ENCODE measurements at places on chromosomes 16 and 17.

- DNase-seq = peak; percentile 66
These were observed 45.8 kb upstream of the ATF7IP2 start for GRCh38 chr16:10339777-10340732.

GRCh38 chr17:19573075-19573474 lies 39.4 kb downstream of the SLC47A1 start:
- peak; percentile 91 for DNase-seq

GRCh38 chr16:66629856-66630255 lies 25.4 kb downstream of the CMTM3 start:
- DNase-seq = no peak

DNA sequence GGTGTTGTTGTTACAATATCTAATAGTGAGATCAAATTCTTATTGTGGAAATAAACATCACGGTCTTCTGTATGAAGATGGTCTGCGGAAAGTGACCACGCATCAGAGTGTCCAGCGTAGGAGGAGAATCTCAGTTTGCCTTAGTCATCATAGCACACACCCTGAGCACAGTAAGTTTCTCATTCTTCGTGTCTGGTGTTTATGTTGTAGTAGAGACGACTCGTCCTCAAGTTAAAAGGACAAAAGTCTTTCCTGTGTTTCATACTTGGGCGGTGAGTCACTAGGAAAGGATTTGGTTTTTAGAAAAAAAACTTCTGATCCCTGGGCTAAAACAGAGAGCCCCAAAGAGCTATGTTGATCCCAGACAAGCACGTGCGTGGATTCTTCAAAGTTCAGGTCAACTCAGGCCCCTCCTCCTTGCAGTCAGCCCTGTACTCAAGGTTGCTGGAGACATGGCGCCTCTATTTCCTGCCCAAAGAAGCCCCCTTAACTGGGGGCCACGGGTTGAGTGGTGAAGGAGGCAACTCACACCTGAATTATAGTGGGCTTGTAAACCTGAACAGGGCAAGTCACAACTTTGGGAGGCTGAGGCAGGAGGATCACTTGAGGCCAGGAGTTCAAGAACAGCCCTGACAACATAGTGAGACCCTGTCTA lies 170.4 kb downstream of the ZFHX3 start:
- DNase-seq = peak; percentile 59

DNA sequence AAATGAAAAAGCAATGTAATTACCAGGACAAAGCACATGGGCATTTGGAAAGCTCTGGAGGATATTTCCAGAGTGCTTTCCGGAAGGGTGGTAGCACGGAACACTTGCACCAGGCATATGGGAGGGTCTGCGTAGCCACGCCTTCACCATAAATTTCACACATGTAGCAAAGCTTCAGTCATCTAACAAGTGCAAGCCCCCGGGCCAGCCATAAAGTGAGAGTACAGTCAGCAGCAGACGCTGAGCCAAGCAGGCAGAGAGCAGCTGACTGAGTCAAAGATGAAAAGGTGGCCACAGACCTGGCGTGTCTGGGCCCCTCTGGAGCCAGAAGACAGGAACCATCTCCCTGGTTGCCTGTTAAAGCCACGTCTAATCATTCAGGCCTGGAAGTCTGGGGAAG lies 130.6 kb downstream of the SEC14L1 start:
- DNase-seq = no peak

GRCh38 chr17:44187131-44187899 lies 543 bp downstream of the TMUB2 start:
- no peak for DNase-seq

DNA sequence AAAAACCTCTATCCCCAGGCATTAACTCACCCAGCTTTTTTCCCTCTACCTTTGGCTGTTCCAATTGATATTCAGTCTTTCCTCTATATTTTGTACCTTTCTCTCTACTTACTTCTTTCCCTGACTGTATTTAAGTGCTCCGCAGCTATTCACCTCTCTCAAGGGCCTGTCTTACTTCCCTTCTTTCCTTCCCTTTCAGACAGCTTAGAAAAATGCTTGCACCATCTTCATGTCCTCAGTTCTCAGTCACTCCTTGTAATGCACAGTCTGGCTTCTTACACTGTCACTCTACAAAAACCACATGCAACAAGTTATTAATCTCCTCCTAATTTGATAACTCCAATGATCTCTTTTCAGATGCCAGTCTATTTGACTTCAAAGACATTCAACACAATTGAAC lies 163.4 kb downstream of the PHKB start:
- no peak for DNase-seq

DNA sequence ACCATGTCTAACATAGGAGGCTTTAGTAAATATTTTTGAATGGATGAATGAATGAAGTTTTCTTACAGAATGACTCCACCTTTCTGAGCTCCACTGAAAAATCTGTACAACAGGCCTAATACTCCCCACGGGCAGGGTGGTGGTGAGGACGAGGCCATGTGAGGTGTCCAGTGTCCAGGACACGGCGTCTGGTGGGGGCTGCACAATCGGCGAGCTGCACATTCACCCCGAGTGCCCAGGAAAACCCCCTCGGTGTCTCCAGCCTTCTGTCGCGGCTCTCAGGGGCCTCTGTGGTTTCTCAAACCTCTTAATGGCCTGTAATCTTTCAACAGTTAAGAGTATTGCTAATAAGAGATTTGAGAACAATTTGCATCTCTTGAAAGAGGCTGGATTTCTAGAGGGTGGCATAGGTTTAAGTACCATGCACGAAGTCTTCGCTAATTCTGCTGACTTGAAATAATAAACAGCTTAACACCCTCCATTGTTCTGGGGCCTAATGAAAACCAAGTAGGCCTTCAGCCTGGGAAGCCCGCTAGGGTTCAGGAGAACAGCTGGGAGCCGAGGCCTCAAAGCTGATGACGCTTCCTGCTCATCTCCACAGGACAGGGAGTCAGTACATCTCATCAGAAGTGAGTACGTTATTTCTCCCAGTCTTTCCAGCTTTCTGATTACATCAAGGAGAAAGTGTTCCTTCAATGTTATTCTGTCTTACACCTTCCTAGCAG lies 304.6 kb upstream of the FOXF1 start:
- no peak for DNase-seq

GRCh38 chr17:17959520-17960361 lies 12.5 kb downstream of the TOM1L2 start:
- no peak for DNase-seq

- DNase-seq = no peak
These were observed 48.7 kb downstream of the CPPED1 start for GRCh38 chr16:12754824-12755543.

- no peak for DNase-seq
These were observed 263.3 kb upstream of the CDH5 start for GRCh38 chr16:66103211-66103610.
